ENCODE measurements at places on chromosomes 3 and 15.

DNA sequence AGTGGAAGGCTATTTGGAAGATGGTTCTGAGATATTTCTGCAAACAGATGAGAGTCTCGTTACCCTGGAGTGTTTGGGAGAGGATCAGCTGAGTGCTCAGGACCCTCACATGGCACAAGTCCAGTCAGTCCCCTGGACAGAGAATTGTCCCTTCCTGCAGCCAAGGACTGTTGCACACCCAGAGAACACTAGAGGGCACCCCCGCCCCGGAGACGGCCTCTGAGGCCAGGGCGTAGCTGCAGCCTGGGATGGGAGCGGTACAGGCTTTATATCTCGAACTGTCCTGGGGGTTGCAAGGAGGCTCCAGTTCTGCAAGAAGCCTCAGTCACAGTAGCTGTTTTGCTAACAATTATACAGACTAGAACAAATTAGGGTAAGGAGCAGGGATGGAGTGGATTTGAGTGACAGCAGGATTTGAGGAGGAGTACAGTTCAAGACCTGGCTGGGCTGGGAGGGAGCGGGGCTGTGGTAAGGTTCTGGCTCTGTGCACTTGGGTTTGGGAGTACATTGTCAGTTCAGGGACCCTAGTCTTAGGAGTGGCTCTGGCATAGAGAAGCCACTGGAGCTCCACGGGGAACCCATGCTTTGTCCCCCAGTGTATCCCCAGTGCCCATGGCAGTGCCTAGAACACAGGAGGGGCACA lies 67.6 kb upstream of the HACD2 start:
- DNase-seq = no peak

DNA sequence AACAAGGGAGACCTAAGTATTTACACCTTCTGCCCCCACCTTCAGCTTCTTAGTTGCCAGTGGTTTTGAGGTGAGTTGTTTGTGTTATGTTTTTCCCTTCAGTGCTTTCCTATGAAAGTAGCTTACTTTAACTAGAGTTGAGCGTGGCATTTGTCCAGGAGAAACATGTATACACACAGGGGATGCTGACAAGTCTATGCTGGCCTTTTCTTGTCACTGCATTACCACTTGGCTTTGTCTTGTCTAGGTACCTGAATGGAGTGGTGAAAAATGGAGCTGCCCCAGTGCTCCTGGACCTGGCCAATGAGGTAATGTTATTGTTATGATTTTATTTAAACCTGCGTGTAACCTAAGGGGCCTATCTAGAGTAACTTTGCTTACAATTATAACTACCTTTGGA lies 74.4 kb downstream of the CDIN1 start:
- DNase-seq = no peak

DNA sequence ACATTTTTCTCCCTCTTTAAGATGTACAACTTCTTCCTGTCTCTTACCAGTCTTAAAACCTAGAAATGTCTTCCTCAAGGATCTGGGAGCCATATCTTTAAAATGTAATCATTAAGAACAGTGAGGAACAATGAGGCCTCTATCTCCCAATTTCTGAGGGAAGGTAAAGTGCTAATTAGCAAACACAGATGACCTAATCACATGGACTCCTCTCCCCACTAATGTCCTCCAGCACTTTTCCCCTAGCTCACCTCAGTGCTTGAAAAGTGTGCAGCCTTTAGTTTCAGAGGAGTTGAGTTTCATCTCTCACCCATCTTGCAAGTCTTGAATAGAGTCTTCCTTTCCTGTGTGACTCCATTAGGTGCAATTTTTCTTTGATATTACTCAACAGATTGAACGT lies 771.0 kb downstream of the PDCD6IP start:
- DNase-seq = no peak

DNA sequence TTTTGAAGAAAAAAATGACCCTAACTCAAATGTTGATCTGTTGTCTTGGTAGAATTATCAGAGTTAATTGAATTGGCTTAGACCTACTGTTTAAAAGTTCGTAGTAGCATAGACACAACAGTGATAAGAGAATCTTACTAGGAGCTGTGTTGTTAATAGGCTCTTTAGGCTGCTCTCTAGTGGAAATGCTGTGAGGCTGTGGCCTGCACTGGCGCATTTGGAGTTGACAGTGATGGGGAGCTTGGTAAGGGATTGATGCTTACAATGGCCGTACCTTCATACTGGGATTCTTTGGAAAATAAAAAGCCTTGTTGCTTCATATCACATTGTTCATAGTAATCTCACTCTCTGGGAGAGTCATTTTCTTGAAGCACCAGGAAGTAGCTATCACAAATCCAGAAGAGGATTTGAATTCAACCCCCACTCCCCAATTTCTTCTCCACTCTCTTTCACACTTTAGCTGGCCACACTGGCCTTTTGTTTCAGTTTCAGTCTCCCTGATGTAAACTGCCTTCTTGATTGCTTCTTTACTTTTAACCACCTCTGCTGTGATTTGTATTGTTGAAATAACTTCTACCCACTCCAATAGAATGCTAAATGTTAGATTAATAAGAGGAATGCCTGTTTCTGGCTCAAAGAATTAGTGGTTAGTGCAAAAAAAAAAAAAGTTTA lies 56.6 kb downstream of the CEP63 start:
- DNase-seq = no peak

DNA sequence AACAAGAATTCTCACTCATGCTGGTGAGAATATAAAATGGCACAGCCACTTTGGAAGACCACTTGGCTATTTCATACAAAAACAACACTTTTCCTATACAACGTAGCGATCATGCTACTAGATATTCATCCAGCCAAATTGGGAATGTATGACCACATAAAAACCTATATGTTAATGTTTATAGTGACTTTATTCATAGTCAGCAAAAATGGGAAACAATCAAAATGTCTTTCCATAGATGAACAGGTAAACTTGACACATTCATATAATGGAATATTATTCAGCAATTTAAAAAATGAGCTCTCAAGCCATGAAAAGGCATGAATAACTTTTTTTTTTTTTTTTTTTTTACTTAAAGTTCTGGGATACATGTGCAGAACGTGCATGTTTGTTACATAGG lies 445.2 kb downstream of the ZBBX start:
- no peak for DNase-seq

DNA sequence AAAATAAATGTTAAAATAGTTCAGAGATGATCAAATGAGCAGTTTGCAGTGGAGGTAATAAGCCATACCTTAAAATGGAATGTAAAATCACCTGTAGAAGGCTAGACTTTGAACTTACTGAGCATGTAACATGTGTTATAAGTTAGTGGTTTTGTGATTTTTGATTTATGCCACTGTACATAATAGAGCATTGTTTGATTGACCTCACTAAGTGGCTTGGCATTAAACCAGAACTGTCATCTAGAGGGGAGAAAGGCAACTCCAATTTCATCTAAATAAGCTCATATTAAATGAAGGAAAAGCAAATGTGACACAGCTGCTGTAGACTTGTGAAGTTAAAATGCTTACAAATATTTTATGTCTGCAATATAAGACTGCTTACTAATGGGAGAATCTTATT lies 387.9 kb downstream of the ZIC1 start:
- no peak for DNase-seq

GRCh38 chr3:135792174-135792573 lies 173.4 kb upstream of the PPP2R3A start:
- no peak for DNase-seq

DNA sequence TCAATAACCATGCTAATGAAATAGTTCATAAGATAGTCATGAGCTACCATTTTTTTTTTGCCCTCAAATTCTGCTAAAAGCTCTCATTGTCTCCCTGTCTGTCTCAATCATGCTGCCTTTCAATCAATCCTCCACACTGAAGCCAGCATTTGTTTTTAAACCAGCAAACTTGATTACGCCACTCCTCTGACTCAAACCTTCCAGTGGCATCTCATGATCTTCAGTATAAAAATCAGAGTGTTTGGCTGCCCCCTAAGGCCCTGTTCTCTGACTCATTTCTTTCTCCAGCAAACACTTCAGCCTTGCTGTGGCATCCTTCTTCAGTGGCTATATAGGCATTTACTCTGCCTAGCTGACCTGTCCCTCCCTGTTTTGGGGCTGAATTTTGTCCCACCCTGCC lies 36.0 kb upstream of the EOMES start:
- DNase-seq = no peak

DNA sequence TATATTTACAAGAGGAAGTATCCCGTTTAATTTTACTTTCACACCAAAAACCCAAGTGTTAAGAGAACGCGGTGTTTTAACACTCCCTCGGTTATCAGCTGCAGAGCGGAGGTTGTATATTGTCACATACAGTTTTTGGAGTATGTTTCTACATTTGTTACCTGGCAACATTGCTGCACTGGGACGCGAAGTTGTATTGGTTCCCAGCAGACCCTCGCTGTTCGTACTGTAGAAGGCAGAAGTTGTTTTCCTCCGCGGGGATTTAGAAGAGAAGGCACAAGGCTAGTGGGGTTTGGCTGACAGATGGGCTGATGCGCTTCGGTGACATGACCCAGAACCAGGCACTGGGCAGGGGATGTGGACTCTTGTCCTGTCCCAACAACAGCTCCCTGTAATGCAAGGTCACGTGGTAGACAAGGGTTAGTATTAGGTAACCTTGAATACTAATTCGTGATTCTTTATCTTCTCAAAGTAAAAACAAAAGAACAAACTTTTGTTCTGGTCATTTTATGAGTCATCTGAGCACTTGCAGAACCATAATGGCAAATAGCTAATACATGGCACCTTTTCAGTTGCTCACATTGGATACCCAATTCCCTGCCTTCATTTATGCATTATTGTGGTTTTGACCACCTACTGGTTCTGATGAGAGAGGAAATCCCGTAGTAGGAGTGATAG lies 230.4 kb upstream of the BHLHE40 start:
- no peak for DNase-seq

- no peak for DNase-seq
Measured at GRCh38 chr3:9340472-9340902, 22.4 kb upstream of the THUMPD3 start.

GRCh38 chr15:40340038-40340739 lies 550 bp downstream of the CCDC9B start:
- no peak for DNase-seq

DNA sequence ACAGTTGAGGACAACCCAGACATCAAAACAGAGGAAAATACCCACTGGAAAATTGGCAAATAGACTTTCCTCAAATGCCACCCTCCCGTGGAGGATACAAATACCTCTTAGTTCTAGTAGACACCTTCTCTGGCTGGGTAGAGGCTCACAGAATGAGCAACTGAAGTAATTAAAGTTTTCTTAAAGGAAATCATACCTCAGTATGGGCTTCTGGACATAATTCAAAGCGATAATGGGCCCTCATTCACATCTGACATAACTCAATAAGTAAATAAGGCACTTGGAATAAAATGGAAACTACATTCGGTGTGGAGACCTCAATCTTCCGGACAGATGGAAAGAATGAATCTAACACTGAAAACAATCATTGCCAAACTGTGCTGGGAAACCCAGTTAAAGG lies 115.2 kb upstream of the PLCL2 start:
- no peak for DNase-seq

- DNase-seq = no peak
Measured at GRCh38 chr3:14429237-14429636, 26.8 kb downstream of the SLC6A6 start.

DNA sequence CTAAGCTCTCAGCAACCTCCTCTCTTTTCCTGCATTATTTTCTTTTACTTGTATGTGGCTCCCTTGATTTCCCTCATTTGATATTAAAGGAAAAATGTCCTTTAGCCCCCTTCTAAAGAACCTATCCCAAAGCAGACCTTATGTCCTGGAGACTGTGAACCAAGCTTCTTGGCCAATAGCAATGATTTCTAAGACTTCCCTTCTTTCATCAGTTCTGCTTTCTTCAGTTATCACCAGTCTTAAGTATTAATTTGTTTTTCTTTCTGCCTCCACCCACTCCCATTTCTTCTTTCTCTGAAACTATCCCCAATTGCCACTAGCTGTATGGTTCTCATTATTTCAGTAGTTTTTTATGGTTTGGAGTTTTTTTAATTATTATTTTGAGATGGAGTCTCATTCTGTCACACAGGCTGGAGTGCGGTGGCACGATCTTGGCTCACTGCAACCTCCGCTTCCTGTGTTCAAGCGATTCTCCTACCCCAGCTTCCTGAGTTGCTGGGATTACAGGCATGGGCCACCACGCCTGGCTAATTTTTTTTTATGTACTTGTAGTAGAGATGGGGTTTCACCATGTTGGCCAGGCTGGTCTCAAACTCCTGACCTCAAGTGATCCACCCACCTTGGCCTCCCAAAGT lies 12.1 kb downstream of the TMOD3 start:
- no peak for DNase-seq
